ENCODE measurements at places on chromosomes 1 and 21.

- no peaks in the 10 kb centered on the region for H3K27me3 ChIP-seq
- H3K4me1 ChIP-seq = no peaks in the 10 kb centered on the region
- no peaks in the 10 kb centered on the region for H3K36me3 ChIP-seq
- no peak overlapping the region for H3K4me3 ChIP-seq
- no peak overlapping the region for H3K27ac ChIP-seq
Measured at GRCh38 chr21:26888256-26888655, 43.0 kb upstream of the ADAMTS1 start.

GRCh38 chr1:109281680-109282496 lies 1.1 kb downstream of the PSRC1 start:
- H3K27me3 ChIP-seq = no peaks in the 10 kb centered on the region
- H3K36me3 ChIP-seq = peaks cover 15% of the 10 kb centered on the region
- peaks cover 33% of the 10 kb centered on the region for H3K4me1 ChIP-seq
- peak overlapping the region; percentile 96 for H3K27ac ChIP-seq

- H3K27ac ChIP-seq = peak overlapping the region; percentile 28
- peaks cover 19% of the 10 kb centered on the region for H3K4me1 ChIP-seq
- DNase-seq = peak; percentile 68
- no peak overlapping the region for H3K4me3 ChIP-seq
Measured at GRCh38 chr1:185170291-185170848, 13.4 kb downstream of the SWT1 start.

- peaks cover 15% of the 10 kb centered on the region for H3K27me3 ChIP-seq
- peaks cover 21% of the 10 kb centered on the region for H3K36me3 ChIP-seq
- peaks cover 30% of the 10 kb centered on the region for H3K4me1 ChIP-seq
- peak; percentile 95 for DNase-seq
Measured at GRCh38 chr1:47437447-47438164, at the start of gene FOXD2. FOXD2 (plus strand) TSS chr1:47438044; CDS start chr1:47438136, 92 bp downstream.

DNA sequence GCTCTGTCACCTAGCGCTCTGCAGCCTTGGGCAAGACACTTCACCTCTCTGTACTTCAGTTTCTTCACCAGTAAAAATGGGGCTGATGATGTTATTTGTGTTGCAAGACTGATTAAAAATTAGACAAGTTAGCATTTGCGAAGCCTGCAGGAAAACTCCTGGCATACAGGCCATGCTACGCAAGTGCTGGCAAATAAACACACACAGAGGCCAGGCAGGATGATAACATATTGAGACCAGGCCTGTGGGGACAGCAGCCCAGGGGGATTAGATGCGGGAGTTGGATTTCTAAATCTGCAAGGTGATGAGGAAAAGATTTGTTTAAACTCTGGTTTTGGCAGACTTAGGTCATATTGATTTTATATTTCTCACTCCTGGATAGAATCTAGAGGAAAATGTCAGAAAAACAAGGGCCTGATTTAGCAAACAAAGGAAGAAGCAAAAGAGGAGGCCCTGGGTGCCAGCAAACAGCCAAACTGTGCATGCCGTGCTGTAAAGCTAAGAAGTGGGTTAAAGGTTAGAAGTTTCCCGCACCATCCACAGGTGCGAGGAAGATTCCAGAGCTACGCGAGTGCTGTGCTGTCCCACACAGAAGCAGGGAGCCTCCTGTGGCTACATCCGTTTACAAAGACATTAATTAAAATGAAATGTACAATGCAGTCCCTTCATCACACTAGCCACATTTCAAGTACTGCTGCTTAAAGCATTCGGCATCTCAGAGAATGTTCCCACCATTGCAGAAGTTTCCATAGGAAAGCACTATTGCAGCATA lies 532.2 kb downstream of the NPHP4 start:
- H3K27me3 ChIP-seq = no peaks in the 10 kb centered on the region
- H3K4me1 ChIP-seq = no peaks in the 10 kb centered on the region
- H3K27ac ChIP-seq = no peak overlapping the region
- no peak for DNase-seq

- DNase-seq = no peak
- no peak overlapping the region for H3K27ac ChIP-seq
- no peaks in the 10 kb centered on the region for H3K4me1 ChIP-seq
- H3K36me3 ChIP-seq = no peaks in the 10 kb centered on the region
- no peaks in the 10 kb centered on the region for H3K27me3 ChIP-seq
Measured at GRCh38 chr1:5711079-5711478, 281.1 kb downstream of the NPHP4 start.

DNA sequence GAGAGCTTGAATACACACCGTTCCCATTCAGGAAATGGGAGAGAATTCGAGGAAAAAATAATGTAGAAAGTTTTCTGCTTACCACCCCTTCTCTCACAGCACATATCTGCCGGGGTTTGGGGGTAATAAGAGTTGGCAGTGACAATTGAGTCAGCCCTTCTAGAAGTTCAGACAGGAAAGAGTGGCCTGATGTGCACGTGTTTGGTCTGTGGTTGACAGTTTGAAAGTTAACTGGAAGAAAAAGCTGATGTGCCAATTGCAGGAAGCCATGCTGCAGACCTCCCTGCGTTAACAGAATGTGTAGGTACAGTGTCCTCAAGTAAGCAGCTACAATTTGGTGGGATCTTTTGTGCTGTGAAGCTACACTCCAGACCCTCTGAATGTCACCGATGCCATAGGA lies 50.9 kb downstream of the DHX9 start:
- peak overlapping the region; percentile 40 for H3K27ac ChIP-seq
- DNase-seq = peak; percentile 78
- peaks cover 36% of the 10 kb centered on the region for H3K4me1 ChIP-seq
- H3K4me3 ChIP-seq = no peak overlapping the region
- peaks cover 15% of the 10 kb centered on the region for H3K27me3 ChIP-seq

DNA sequence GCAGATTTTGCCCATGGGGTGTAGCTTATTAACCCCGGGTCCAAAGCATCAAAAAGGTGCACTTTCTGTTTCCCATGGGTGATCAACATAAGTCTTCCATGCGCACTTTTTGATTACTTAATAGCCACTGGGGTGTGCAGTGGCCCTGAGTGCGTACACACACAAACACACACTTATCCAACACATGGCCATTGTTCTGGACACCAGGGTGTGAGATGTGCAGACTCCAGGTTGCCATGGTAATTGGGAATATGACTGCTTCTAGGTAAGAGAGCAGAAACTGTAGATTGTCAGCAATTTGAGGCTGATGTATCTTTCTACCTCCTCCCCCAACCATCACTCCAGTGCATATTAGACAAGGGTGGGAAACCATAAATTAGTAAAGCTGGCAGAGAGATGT lies 68.8 kb downstream of the MAB21L3 start:
- no peak overlapping the region for H3K27ac ChIP-seq
- H3K27me3 ChIP-seq = peaks cover 18% of the 10 kb centered on the region
- H3K4me3 ChIP-seq = no peak overlapping the region
- no peak for DNase-seq
- no peaks in the 10 kb centered on the region for H3K36me3 ChIP-seq

GRCh38 chr1:185734929-185735700 lies 924 bp downstream of the HMCN1 start:
- DNase-seq = no peak
- H3K4me1 ChIP-seq = peaks cover 25% of the 10 kb centered on the region
- peak overlapping the region; percentile 24 for H3K4me3 ChIP-seq
- peaks cover 59% of the 10 kb centered on the region for H3K27me3 ChIP-seq

DNA sequence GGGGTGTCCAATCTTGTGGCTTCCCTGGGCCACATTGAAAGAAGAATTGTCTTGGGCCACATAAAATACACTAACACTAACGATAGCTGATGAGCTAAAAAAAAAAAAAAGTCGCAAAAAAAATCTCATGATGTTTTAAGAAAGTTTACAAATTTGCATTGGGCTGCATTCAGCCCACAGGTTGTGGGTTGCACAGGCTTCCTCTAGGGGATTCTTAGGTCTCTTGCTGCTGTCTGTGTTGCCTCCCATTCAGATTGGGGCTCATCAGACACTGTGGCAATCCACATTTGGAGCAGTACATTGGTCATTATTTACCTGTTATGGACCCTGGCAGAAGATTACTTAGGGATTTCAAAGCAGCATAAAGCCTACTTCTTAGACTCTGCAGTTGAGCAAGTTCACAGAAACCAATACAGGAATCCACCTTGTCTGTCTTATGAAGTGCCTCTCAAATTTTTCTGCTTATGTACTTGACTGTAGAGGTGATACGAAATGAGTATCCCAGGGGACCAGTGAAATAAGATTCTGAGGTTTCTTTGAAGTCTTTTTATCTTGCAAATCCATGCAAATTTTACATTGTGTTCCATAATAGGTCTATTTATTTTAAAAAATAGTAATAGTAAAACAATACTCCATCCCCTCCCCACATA lies 205.5 kb downstream of the RPS6KC1 start:
- no peak for DNase-seq
- H3K27ac ChIP-seq = no peak overlapping the region
- peaks cover 2% of the 10 kb centered on the region for H3K36me3 ChIP-seq
- H3K27me3 ChIP-seq = no peaks in the 10 kb centered on the region
- no peak overlapping the region for H3K4me3 ChIP-seq

DNA sequence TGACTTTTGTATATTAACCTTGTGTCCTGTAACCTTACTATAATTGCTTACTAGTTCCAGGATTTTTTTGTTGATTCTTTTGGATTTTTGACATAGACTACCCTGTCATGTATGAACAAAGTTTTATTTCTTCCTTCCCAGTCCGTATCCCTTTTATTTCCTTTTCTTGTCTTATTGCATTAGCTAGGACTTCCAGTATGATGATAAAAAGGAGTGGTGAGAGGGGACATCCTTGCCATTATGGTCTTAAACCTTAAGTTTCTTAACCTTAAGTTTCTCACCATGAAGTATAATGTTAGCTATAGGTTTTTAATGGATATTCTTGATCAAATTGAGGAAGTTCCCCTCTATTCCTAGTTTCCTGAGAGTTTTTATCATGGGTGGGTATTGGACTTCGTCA lies 24.5 kb upstream of the TBX19 start:
- peaks cover 4% of the 10 kb centered on the region for H3K4me1 ChIP-seq
- no peak overlapping the region for H3K27ac ChIP-seq
- no peaks in the 10 kb centered on the region for H3K27me3 ChIP-seq
- H3K4me3 ChIP-seq = no peak overlapping the region
- DNase-seq = no peak

GRCh38 chr1:22239378-22239777 lies 96.5 kb upstream of the WNT4 start:
- peaks cover 5% of the 10 kb centered on the region for H3K27me3 ChIP-seq
- H3K36me3 ChIP-seq = no peaks in the 10 kb centered on the region

DNA sequence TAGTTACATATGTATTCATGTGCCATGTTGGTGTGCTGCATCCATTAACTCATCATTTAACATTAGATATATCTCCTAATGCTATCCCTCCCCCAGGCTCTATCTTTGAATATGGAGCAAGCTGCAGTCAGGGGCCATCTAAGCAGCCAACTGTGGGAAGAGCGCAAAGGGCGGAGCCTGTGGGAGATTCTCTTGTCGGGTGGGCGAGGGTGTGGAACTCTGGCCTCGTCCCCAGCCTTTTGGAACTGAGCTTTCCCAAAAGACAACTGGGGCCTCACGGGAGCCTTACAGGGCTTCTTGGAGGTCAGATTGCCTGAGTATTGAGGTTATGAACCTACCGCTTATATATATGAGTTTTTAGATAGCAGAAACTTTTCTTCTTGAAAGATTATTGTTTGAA lies 117.2 kb downstream of the HHAT start:
- no peak overlapping the region for H3K27ac ChIP-seq
- H3K36me3 ChIP-seq = no peaks in the 10 kb centered on the region
- no peak overlapping the region for H3K4me3 ChIP-seq
- peaks cover 2% of the 10 kb centered on the region for H3K27me3 ChIP-seq

GRCh38 chr21:34952701-34953100 lies 96.4 kb downstream of the RUNX1 start:
- no peak for DNase-seq
- H3K27me3 ChIP-seq = no peaks in the 10 kb centered on the region
- H3K4me1 ChIP-seq = peaks cover 8% of the 10 kb centered on the region
- H3K27ac ChIP-seq = no peak overlapping the region
- H3K36me3 ChIP-seq = peaks cover 16% of the 10 kb centered on the region
- no peak overlapping the region for H3K4me3 ChIP-seq

- H3K4me1 ChIP-seq = peaks cover 10% of the 10 kb centered on the region
- no peaks in the 10 kb centered on the region for H3K36me3 ChIP-seq
- H3K4me3 ChIP-seq = no peak overlapping the region
- no peaks in the 10 kb centered on the region for H3K27me3 ChIP-seq
Measured at GRCh38 chr1:38926091-38926490, 15.5 kb downstream of the RHBDL2 start.

GRCh38 chr1:85289848-85290335 lies 13.5 kb upstream of the BCL10 start:
- H3K36me3 ChIP-seq = no peaks in the 10 kb centered on the region
- H3K27ac ChIP-seq = no peak overlapping the region
- H3K4me3 ChIP-seq = no peak overlapping the region
- H3K27me3 ChIP-seq = peaks cover 57% of the 10 kb centered on the region
- DNase-seq = no peak

GRCh38 chr1:205792481-205792881 lies 17.2 kb upstream of the RAB29 start:
- no peak for DNase-seq
- H3K27ac ChIP-seq = no peak overlapping the region
- H3K4me1 ChIP-seq = no peaks in the 10 kb centered on the region
- H3K27me3 ChIP-seq = no peaks in the 10 kb centered on the region
- H3K4me3 ChIP-seq = no peak overlapping the region
- peaks cover 3% of the 10 kb centered on the region for H3K36me3 ChIP-seq

GRCh38 chr1:4137621-4138415 lies 237.7 kb upstream of the C1orf174 start:
- H3K36me3 ChIP-seq = peaks cover 2% of the 10 kb centered on the region
- no peaks in the 10 kb centered on the region for H3K4me1 ChIP-seq
- no peak overlapping the region for H3K27ac ChIP-seq
- H3K4me3 ChIP-seq = no peak overlapping the region
- no peaks in the 10 kb centered on the region for H3K27me3 ChIP-seq
- DNase-seq = no peak

- peak overlapping the region; percentile 74 for H3K27ac ChIP-seq
- peaks cover 22% of the 10 kb centered on the region for H3K36me3 ChIP-seq
- peaks cover 44% of the 10 kb centered on the region for H3K4me1 ChIP-seq
- no peaks in the 10 kb centered on the region for H3K27me3 ChIP-seq
- peak overlapping the region; percentile 92 for H3K4me3 ChIP-seq
Measured at GRCh38 chr1:43706598-43707189, 642 bp upstream of the ST3GAL3 start.

GRCh38 chr1:158155673-158156072 lies 25.0 kb upstream of the CD1D start:
- peaks cover 32% of the 10 kb centered on the region for H3K27me3 ChIP-seq
- H3K27ac ChIP-seq = no peak overlapping the region
- H3K36me3 ChIP-seq = peaks cover 1% of the 10 kb centered on the region
- peaks cover 4% of the 10 kb centered on the region for H3K4me1 ChIP-seq

GRCh38 chr1:62457955-62458354 lies 21.1 kb downstream of the USP1 start:
- H3K4me3 ChIP-seq = no peak overlapping the region
- H3K4me1 ChIP-seq = peaks cover 4% of the 10 kb centered on the region
- H3K36me3 ChIP-seq = peaks cover 10% of the 10 kb centered on the region
- no peaks in the 10 kb centered on the region for H3K27me3 ChIP-seq
- H3K27ac ChIP-seq = no peak overlapping the region

DNA sequence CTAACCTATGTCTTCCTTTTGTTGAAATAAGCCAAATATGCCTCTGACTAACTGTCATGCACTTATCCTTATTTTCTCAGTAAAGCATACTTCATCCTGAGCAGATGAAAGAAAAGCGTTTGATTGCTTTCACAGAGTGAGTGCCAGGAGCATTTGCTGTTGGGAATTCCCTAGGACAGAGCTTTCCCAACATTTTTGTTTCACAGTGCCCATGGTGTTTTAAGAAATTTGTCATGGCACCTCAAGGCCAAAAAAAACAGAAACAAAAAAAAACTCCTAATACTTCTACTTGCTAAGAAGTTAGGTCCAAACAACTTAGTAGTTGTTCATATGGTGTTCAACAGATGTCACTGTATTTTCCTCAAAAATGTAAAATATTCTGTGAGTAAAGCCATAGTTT lies 120.8 kb upstream of the BMP8A start:
- H3K36me3 ChIP-seq = peaks cover 50% of the 10 kb centered on the region
- no peak overlapping the region for H3K4me3 ChIP-seq
- DNase-seq = no peak
- H3K27ac ChIP-seq = no peak overlapping the region

All from activated CD8-positive, alpha-beta memory T cell treated with anti-CD3 and anti-CD28 coated beads, Interleukin-2, amount 10 ng/mL, durations not matched to agents 7 days and 5 days (primary cell).